Adrenal gland (tissue), 19 donors: ENCODE measurements at places on chromosomes 11 and 22. TPM values are rescaled to one million over a fixed set of nuclear protein-coding genes. Genes with fewer than 3 reads are reported as not detected.

GRCh38 chr22:27835446-27835845 is 33.9 kb upstream of the MN1 start:
- DNase-seq = no peak

- no peak for DNase-seq
These were observed 2.6 kb upstream of the FADS3 start for GRCh38 chr11:61893981-61894380.

DNA sequence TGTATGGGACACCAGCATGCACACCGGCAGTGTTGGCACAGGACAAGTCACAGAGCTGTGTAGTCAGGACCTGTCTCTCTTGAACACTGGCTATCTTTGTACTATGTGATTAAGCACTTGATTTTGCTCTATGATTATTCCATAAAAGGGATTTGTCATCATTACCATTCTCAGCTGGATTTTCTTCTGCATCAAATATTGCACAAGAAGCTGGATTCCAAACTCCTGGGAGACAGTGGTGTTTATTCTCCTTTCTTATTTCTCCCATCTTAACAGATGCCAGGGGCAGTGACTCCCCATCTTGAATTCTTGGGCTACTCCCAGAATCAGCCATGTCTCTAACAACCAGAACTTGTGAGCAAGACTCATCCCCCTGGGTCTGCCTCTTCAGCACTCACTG is 62.5 kb upstream of the GNAZ start:
- no peak for DNase-seq

GRCh38 chr22:17785185-17786184 is 11.2 kb upstream of the BID start:
- DNase-seq = peak; percentile 79

- DNase-seq = no peak
These were observed 49.6 kb upstream of the E2F8 start for GRCh38 chr11:19290356-19290755.

The OR51B4 gene
- not detected for total RNA-seq
